ENCODE measurements at places on chromosomes 2 and 18. TPM values are rescaled to one million over a fixed set of nuclear protein-coding genes. Genes with fewer than 3 reads are reported as not detected.

DNA sequence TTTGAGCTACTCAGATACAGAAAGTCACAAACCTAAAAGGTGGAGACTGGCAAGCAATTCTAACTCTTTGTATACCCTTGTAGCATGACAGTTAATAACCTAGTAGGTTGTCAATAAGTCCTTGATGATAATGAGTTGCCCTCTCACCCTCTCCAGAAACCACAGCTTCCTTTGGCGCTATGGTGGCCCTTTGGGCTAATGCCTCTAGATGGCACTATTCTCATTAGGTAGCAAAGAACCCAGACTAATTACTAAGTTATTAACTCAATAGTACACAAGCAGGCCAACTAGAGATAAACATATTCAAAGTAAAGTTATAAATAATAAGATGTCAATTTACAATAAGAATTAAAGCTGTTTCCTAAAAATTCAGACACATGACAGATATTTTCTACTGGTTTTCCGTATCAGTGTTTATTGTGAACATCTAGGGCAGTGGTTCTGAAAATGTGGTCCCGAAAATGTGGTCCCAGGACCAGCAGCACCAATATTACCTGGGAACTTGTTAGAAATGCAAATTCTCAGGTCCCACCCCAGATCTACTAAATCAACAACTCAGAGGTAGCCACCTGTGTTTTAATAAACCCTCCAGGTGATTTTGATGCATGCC lies 41.1 kb downstream of the LDAH start:
- DNase-seq: no peak

- DNase-seq: no peak
Observed at GRCh38 chr2:69171116-69171896, 158.3 kb downstream of the ANTXR1 start.

The PNKD gene
- total RNA-seq: 41.8 TPM

DNA sequence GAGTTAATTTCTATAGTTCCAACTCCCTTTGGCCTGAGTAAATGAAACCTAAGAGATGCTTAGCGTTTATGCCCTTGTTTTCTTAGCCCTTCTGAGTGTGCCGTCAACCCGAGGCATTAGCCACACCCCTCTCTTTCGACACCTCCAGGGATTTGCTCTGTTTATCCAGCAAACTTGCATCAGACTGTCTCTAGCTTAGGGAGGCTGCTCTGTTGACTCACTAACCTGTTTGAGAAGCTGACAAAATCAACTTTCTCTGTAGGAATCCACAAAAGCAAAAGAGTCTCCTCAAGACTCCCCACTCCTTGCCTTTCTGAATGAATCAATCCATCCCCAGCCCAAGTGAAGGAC lies 317.6 kb downstream of the TNS1 start:
- DNase-seq: no peak

The CHRNA1 gene
- total RNA-seq: 1.9 TPM

DNA sequence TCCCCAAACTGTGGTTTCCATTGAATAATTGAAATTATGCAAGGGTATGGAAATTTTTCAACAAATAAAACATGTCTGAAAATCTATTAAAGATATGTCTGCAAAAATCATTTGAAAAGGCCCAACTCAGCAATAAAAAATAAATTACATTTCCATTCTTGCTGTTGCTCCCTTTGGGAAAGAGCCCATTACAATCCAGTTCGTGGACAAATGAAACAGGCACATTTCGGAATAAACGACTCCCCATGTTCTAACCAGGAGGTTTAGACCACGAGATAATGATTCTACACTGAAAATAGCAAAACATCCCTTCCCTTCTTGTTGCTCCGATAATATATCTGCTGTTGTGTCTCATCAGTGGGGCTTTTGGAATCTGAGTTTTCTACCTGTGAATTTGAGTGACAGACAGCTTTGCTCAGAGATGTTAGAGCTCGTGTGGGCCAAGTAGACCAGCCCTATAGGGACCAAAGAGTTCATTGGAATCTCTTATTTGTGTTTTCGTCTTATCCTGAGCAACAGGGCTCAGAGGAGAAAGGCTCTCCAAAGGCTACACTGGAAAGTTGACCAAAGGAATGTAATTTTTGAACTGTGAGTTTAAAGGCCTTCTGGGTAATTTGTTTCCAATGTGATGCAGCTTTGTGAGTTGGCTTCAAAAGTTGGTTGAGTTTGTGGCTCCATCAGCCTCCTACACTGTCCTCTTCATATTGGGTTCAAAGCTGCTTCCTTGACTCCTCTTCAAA lies 119.5 kb downstream of the ACTR3 start:
- DNase-seq: no peak

DNA sequence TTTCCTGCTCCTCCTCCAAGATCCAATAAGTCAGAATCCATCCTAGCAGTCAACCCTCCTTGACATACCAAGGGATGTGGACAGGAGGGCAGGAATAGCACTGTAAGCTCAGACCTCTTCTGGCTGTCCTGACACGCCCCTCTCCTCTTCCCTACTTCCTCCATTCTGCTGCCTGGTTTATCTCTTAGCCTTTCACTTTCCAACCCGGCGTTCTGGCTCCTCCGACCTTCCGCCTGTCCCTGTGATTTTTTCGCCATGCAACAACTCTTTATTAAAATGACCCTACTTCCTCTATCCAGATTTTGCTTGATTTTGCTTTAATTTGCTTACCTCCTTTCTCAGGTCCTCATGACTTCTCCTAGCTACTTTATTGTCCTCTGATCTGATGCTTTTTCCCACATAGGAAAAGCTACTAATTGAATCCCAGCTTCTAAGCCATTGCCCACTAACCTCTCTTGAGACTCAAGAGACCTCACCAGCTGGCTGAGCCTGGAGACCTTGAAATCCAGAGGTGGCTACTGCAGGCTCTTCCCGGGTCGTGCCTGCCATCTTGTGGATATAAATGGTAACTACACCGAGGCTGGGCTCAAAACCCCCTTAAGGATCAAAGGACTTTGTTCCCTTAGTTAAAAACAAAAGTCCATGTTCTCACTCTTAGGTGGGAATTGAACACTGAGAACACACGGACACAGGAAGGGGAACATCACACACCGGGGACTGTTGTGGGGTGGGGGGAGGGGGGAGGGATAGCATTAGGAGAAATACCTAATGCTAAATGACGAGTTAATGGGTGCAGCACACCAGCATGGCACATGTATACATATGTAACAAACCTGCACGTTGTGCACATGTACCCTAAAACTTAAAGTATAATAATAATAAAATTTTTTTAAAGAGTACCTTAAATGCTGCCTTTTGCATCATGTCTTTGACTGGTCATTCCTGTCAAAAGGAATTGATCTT lies 139.4 kb downstream of the AKAIN1 start:
- no peak for DNase-seq

DNA sequence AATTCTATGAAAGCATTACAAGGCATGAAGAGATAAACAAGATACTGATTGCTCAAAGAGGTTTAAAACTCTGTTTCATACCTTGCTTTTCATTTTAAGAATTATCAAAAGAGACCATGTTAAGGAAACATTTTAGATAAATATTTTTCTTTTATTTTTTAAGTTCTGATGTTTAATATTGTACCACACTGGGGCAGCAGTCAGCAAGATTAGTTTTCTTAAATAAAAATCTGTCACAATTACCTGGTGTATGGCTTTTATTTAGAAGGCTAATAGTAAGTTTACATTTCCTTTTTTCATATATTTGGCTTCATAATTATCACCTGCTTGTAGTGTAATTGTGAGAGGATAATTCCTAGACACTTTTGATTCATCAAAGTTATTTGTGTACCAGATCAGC lies 46.4 kb downstream of the ZNF804A start:
- DNase-seq: no peak

GRCh38 chr2:205765151-205765550 lies 82.8 kb downstream of the NRP2 start:
- no peak for DNase-seq

DNA sequence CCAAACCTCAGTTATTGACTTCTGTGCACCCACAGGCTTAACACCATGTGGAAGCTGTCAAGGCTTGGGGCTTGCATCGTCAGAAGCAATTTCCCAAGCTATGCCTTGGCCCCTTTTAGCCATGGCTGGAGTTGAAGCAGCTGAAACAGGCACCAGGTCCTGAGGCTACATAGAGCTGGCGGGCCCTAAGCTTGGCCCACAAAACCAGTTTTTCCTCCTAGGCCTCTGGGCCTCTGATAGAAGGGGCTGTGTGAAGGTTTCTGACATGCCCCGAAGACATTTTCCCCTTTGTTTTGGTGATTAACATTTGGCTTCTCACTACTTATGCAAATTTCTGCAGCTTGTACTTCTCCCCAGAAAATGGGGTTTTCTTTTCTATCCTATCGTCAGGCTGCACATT lies 9.1 kb upstream of the TMX3 start:
- no peak for DNase-seq

- DNase-seq: no peak
Observed at GRCh38 chr2:200314976-200315567, 8.6 kb downstream of the SPATS2L start.

DNA sequence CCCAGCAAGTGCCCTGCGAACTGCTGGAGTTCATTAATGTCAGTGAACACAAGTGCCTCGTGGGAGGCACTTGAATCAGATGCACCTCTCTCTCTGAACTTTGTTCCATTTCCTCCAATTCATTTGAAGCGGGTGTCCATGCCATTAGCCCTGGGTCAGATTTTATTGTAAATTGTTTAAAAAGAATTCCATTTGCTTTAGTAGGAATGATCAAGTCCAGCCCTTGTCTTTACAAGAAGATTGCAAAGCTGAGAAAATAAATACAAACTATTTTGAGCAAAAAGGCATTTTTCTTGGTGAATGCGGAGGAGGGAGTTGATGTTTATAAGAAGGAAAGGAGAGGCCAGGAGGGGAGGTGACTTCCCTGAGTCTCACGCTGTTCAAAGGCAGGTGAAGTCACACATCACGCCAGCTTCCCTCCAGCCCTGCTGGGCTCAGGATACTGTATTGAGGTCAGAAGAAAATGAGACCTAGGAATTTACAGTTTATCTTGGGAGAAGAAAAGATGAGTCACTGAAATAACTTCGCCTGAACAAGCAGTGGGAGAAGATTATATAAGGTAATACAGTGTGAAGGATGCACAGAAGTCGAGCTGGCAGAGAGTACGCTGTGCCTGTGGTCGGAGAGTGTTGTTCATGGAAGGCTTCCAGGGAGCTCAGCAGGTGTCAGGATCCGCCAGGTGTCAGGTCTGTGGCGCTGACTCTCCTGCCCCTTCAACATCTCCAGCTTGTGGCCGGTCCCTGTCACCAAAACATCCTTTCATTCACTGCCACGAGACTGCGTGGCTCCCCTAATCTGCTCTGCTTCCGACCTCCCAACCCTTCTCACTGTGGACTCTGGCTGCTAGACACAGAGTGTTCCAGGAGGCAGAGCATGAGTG lies 36.5 kb downstream of the EFR3B start:
- DNase-seq: peak; percentile 36

DNA sequence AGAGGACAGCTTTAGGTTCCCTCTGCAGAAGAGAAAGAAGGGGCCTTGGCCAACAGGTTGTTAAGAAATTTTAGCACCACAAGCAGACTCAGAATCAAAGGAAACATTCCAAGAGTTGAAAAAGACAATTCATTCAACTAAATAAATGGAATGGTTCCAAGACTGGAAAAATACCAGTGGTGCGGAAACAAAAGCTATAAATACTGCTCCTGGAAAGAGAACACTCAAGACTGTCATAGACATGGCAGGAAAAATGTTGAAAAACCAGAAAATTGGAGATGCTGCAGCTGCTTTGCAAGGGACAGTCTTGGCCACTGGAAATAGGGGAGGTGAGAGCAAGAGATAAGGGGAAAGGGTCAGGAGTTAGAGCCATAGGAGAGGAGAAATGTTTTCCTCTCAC lies 312.7 kb upstream of the CYRIA start:
- DNase-seq: no peak

DNA sequence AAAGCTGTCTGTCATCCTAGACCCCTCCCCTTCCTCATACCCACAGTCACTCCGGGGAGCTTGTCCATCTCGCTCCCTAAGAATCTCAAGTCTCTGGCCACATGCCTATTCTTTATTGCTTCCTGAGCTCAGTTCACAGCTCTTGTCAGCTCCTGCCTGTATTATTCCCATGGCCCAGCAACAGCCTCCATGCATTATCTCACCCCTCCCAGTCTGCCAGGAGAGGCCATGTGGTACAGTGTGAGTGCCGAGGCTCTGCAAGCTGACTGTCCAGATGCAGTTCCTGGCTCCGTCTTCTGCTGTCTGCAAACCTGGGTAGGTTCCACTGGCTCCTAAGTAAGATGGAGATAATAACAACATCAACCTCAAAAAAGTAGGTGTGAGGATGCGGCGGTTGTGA lies 79.7 kb downstream of the MRPS9 start:
- no peak for DNase-seq

The PAX8 gene
- total RNA-seq: 30.2 TPM

GRCh38 chr2:212494418-212495020 lies 44.1 kb downstream of the ERBB4 start:
- DNase-seq: no peak

DNA sequence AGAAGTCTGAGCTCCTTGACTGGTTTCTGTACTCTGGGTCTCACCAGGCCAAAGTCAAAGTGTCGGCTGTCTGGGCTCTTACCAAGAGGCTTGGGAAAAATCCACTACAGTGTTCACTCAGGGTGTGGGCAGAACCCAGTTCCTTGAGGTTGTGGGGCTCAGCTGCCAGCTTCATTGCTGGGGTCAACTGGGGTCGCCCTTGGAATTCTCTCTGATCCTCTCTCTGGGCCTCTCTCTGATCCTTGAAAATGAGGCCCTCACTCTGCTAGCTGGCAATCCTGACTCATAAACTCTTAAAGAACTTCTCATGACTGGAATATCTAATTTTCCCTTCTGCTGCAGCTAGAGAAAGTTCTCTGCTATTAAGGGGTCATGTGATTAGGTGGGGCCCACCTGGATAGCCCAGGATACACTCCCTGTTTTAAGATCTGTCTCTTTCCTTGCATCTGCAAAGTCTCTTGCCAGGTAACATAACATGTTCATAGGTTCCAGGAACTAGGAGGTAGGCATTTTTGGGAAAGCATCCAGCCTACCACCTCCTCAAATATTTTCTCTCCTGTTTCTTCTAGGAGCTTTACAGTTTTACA lies 66.3 kb downstream of the SP110 start:
- no peak for DNase-seq

GRCh38 chr2:219261024-219261855 lies 7.5 kb upstream of the TUBA4A start:
- DNase-seq: no peak
